ENCODE measurements at places on chromosomes 12 and 14.

DNA sequence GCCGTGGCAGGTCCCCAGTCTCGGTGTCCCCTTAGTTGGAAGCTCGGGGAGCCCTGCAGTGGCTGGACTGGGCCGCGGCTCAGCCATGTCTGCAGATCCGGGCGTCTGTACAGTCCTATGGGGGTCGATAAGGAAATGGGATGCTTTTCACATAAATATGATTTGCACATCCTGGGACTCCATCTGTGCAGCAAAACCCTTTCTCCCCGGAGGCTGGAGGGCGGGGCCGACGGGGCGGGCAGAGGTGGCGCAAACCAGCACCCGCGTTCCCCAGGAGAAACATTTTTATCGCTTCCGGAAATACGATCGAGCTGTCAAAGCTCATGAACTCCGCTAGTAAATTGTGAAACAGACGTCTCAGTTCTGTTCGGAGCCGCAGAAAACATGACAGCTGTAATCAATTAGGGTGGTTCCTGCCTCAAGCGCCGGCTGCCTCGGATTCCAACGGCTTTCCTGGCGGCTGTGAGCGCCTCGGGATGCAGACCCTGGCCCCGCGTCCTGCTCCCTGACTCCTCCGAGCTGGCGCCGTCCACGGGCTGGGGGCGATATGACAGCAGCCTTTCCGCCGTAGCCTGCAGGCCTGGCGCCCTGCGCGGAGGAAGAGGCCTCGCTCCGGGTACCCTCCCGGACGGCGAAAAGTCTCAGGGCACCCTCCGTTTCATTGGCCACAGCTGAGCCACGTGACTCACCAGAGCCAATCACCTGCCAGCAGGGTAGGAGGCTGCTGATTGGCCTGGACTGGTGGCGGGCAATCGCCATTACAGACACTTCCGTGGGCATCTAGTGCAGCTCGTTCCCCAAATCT is 23.0 kb downstream of the DIO3 start:
- DNase-seq: no peak

- no peak for DNase-seq
These were observed 8.5 kb downstream of the SLC17A8 start for GRCh38 chr12:100365411-100365810.

- no peak for DNase-seq
These were observed 86.3 kb upstream of the AMN1 start for GRCh38 chr12:31815096-31815495.

DNA sequence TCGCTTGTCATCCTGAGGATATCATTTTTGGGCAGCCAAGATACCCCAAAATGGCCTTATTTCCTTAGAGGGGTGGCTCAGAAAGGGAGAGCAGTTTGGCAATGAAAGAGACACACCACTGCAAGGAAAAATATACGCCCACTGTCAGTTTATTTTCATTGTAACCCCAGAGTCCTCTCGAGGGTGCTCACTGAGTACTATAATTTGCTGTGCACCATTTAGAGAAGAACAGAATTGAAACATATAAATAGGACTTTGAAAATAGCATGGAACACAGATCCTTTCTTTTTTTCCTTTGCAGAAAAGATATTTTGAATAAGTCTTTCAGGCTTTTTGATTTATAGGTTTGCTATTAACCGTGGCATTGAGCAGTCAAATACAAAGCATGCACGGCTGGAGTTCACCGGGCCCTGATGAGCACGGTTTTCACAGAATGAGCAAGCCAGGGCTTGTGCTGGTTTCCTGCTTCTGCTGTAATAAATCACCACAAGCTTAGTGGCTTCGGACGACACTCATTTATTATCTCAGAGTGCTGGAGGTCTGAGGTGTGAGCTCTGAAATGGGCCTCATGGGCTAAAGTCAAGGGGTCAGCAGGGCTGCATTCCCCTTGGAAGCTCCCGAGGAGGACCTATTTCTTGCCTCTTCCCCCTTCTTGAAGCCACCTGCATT is 152.3 kb downstream of the ZNF664 start:
- no peak for DNase-seq

GRCh38 chr14:101849125-101849524 is 87.6 kb downstream of the PPP2R5C start:
- no peak for DNase-seq

DNA sequence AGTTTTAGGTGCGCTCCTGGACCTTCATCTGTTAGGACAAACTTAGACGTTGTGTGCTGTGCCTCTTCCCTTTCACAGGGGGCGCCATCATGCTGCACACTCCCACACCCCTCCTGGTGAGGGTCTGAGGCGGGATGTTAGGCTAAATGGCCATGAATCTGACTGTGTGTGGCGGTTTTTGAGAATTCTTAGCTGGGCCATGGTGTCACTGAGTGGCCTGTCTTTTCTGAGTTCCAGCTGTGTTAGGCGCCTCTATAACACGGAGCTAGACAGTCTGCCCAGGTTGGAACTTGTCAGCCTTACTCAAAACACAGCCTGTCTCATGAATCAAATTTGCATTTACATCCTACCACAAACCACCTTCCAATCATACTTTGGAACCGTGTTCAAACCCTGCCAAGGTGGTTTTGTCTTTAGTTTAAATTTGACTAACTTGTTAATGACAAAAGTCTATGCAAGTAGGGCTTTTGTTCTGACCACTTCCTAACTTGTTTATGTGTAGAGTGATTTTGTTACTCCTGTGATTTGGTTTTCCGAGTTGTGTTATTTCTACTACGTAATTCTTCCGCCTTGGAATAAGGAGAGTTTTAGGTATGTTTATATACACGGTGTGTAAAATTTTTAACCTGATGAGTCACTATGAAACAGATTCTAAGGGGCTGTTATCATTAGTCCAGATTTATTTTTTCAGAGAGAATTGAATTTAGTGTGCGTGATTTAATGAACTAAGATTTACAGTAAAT is 19.6 kb downstream of the ACVR1B start:
- no peak for DNase-seq

DNA sequence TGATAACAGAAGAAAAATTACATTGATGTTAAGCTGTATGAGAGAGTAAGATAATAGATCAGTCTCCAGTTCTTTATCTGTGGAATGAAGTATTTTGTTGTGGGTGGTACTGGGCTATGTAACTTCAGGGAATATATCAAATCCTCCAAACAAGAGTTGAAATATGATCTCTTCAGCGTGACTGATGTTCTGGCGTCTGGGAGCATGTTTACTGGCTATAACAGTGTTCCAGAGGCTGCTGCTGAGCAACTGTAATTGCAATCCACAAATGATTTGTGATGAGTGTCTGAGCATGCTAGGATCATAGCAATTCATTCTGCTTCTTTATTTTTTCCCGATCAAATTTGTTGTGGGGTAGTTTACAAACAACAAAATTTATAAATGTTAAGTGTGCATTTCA is 18.6 kb upstream of the CCDC198 start:
- no peak for DNase-seq

DNA sequence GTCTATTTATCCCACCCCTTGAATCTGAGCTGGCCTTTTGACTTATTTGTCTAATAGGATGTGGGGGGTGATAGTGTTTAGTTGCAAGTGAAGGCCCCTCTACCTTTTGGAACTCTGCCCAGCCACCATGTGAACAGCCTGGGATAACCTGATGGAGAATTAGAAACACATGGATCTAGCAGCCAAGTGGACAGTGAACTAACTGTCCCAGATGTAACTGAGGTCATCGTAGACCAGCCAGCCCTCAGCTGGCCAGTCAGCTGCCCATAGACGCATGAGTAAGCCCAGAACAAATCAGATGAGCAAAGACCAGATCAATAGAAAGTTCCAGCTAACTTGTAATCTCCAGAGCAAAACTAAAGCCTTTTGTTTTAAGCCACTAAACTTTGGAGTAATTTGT is 19.0 kb downstream of the KLRB1 start:
- DNase-seq: no peak

DNA sequence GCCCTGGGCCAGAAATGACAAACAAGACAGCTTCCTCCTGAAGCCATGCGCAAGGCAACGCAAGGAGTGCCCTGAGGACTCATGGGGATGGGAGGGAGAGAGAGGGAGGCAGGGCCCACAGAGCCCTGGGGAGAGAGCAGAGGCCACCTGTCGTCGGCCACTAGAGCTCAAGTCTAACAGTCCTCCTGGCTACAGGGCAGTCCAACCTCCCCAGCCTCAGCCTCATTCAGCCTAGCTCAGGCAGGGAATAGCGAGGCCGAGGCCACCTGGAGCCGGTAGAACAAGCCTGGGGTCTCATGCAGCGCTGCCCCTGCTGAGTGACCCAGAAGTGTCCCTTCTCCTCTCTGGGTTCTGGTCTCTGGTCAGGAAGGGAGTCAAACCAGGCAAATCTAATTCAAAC is 69.5 kb downstream of the BCL11B start:
- no peak for DNase-seq
